ENCODE measurements at places on chromosomes 4 and X.
A peak's percentile ranks its signal among the peaks of the same experiment; 100 is the strongest.

GRCh38 chr4:95599777-95600400, 51.1 kb upstream of the UNC5C start:
- DNase-seq = no peak

DNA sequence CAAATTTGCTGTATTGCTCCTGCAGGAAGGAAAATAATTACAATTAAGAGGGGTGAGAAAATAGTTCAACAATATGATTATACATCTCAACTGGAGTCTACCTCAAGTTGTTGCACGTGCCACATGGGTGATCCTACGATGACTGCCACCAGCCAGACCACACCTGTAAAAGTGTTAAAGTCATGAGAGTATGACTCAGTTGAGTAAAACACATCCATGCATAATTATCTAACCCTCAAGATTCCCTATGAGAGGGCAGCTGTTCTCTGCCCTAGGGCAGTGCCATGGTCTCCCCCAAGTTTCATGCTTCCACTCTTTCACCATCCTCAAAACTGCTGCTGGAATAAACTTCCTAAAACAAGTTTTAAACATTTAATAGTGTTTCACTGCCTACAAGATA, 44.1 kb downstream of the QRFPR start:
- no peak for DNase-seq

DNA sequence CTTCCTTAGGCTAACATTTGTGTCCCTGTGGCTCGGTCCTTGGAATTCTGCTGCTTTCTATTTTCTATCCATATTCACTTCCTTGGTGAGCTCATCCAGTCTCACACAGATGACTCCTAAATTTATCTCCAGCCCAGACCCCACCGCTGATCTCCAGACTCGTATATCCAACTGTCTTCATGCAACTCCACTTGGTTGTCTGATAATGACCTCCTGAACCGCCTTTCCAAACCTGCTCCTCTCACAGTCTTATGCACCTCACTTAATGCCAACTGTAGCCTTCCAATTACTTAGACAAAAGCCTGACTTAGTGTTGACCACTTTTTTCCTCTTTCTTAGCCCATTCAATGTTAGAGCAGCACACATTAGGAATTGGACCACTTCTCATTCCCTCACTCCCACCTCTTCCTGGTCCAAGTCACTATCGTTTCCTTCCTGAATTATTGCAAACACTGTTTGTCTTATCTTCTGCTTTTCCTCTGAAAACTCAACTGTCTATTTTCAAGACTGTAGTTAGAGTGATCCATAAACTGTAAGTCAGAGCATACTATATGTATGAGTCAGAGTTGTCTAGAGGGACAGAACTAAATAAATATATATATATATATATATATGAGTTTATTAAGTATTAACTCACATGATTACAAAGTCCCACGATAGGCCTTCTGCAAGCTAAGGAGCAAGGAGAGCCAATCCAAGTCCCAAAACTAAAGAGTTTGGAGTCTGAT, 292.5 kb downstream of the UNC5C start:
- no peak for DNase-seq

DNA sequence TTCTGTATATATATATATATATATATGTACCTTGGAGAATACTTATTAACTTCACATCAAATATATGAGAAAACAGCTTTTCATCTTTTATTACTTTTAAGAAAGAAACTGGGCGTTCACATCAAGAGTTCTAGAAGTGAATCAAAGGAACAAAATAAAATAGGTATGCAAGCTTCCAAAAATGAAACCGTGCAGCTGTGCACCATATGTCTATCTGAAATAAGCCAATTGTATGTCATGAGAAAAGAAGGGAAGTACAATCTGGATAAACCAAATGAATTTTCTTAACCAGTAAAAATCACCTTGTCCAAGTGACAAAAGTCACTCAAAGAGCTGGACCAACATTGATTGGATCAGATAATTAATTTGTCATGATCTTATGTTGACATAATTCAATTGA, 405.4 kb upstream of the TECRL start:
- DNase-seq = no peak

DNA sequence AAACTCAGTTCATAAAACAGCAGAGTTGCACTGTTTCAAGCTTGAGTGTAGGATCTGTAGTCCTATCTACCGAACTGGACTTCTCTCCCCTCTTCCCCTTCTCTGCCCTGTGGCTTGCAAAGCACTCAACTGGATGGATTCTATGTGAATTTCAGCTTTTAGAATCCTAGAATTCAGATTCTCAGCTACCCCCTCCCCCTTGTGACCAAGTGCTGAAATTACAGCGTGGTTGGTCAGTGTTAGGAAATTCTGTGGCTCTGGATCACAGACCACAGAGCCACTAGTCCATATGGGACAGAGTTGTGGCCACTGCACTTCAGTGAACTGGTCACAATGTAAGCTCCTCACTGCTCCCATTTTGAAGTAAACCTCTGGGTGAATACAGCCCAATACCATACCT, 64.6 kb upstream of the TRPC5 start:
- no peak for DNase-seq

- no peak for DNase-seq
These were observed 15.8 kb upstream of the CT45A1 start for GRCh38 chrX:135697601-135698000.

GRCh38 chr4:176792326-176793059, at the start of gene VEGFC:
Gene VEGFC (minus strand): TSS chr4:176792922. CDS start chr4:176792311, 611 bp downstream.
- no peak for DNase-seq

- no peak for DNase-seq
These were observed 3.2 kb downstream of the SOWAHB start for GRCh38 chr4:76894537-76895255.

DNA sequence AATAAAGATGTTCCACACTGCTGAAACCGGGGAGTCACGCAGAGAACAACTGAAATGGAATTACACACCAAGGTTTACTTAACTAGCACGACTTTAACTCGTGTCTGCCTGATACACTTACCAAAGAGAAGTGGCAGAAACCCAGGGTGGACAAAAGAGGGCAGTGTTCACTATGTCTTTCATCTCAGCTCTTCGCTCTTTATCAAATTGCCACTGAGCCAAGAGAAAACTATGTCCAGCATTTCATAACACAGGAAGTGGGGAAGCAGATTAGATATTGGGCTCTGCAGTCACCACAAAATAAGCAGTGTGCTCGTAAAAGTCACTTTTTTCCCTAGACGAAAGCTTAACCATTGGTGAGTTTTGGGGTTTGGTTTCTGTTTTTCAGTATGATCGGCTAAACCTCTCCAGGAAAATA, 155.7 kb downstream of the CHIC2 start:
- peak; percentile 83 for DNase-seq
